ENCODE measurements at places on chromosomes 7 and 10. TPM values are rescaled to one million over a fixed set of nuclear protein-coding genes. Genes with fewer than 3 reads are reported as not detected.

The HKDC1 gene
- 2.4 TPM for total RNA-seq

The COG5 gene
- total RNA-seq: 119 TPM

The PLXNA4 gene
- total RNA-seq: 1.3 TPM

The TRIM50 gene
- 1.7 TPM for total RNA-seq

The RBAK gene
- 21.5 TPM for total RNA-seq

- no peak for DNase-seq
Measured at GRCh38 chr7:100190048-100190711, 12.5 kb downstream of the STAG3 start.

GRCh38 chr7:15252181-15252580, 309.6 kb downstream of the AGMO start:
- no peak for DNase-seq

- no peak for DNase-seq
Measured at GRCh38 chr10:73875139-73875475, 752 bp upstream of the CAMK2G start.

DNA sequence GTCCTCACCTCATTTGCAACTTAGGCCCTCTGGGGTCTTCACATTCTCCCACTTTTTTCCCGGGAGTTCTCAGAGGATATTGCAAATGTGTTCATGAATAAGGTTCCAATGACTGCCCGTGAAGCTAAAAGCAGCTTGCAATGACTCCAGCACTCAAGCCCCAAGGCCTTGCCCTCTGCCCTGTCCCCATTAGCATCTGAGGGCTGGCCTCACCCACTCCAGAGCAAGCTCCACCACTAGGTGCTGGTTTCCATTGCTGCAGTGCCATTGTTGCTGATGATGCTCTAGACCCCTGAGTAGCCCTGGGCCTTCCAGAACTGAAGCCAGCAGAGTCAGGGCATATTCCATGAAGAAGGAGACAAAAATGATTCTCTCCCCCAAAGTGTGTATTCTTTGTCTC, 236.8 kb downstream of the DYNC1I1 start:
- DNase-seq: no peak

All from thyroid gland (tissue), 4 donors.